Thyroid gland (tissue), 4 donors: ENCODE measurements at places on chromosomes 12 and 14.

DNA sequence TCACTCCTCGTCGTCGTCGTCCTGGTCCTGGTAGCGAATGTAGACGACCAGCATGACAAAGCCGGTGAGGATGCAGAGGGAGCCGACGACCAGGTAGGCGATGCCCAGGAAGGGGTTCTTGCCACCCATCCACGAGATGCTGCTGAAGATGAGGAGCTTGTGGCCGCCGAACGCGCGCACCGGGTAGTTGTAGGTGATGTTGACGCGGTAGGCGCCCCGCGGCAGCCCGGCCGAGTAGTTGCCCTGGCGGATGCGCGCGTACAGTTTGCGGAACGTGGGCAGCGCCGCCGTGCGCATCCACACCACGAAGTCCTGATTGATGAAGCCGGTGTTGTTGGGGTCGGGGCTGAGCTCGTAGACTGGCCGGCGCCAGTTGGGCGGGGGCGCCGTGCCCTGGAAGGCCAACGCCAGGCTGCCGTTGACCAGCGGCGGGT is 1.0 kb downstream of the TMEM30B start:
- DNase-seq: no peak

- DNase-seq: no peak
These were observed 33.9 kb upstream of the ALDH2 start for GRCh38 chr12:111732786-111733185.

GRCh38 chr14:42130815-42131214 is 524.1 kb downstream of the LRFN5 start:
- DNase-seq: no peak

DNA sequence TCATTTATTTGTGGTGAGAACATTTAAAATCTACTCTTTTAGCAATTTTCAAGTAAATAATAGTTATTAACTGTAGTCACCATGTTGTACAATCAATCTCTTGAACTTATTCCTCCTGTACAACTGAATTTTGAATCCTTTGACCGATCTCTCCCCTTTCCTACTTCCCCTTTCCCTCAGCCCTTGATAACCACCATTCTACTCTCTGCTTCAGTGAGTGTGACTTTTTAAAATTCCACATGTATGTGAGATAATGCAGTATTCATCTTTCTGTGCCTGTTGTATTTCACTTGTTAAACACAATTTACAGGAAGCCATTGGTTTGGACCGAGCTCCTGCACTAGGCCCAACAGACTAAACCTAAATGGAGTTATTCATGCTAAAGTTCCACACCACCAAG is 458.9 kb upstream of the PDE3A start:
- no peak for DNase-seq

- DNase-seq: no peak
These were observed 49.6 kb downstream of the HNRNPC start for GRCh38 chr14:21219561-21220111.

- no peak for DNase-seq
These were observed 11.2 kb upstream of the MAGOHB start for GRCh38 chr12:10624605-10625004.
